HFFc6 (cell line): ENCODE measurements at places on chromosomes 7 and 10.

DNA sequence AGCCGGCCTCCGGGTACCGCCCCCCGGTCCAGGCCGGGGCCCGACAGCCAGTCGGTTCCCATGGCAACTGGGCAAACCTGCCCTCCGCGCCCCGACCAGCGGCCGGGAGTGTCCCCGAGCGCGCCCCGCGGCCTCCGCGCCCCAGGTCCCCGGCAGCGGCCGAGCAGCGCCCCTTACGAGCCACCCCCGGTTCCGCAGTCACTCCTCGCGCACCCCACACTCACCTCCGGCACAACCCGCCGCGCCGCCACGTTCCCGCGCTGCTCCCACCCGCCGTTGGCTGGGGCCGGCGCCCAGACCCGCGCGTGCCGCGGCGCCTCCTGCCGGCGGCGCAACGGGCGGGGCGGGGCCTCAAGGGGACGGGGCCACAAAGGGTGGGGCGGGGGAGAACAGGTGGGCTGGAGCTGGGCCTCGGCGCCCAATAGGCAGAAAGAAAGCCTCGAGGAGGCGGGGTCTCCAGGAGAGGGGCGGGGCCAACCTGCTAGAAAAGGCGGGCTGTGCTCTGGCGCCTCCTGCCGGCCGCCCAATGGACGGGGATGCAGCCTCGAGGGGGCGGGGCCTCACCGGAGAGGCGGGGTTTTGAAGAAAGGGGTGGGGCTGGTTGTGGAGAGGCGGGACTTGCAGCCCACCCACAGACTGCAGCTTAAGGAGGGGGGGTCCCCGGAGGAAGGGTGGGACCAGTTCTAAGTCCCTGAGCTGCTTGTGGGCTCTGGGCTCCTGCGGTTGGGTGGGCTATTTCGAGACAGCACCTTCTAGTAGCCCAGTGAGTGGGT is at the start of gene RADIL:
Gene RADIL, minus strand, starts transcription at position 345 of the 773 bp plus-strand sequence. CDS start 5,577 bp downstream, outside the sequence.
- peaks cover 11% of the 10 kb centered on the region for H3K4me1 ChIP-seq
- DNase-seq: peak; percentile 47
- H3K36me3 ChIP-seq: no peaks in the 10 kb centered on the region
- peak within 1 kb of the TSS; percentile 79 for H3K27ac ChIP-seq

GRCh38 chr7:29375641-29376562 is 181.3 kb downstream of the CHN2 start:
- no peaks in the 10 kb centered on the region for H3K4me1 ChIP-seq
- no peak for DNase-seq
- H3K27ac ChIP-seq: no peak overlapping the region
- H3K36me3 ChIP-seq: no peaks in the 10 kb centered on the region

GRCh38 chr10:89494068-89494467 is 41.3 kb downstream of the SLC16A12 start:
- no peak for DNase-seq
- no peak overlapping the region for H3K27ac ChIP-seq
- peaks cover 13% of the 10 kb centered on the region for H3K27me3 ChIP-seq

DNA sequence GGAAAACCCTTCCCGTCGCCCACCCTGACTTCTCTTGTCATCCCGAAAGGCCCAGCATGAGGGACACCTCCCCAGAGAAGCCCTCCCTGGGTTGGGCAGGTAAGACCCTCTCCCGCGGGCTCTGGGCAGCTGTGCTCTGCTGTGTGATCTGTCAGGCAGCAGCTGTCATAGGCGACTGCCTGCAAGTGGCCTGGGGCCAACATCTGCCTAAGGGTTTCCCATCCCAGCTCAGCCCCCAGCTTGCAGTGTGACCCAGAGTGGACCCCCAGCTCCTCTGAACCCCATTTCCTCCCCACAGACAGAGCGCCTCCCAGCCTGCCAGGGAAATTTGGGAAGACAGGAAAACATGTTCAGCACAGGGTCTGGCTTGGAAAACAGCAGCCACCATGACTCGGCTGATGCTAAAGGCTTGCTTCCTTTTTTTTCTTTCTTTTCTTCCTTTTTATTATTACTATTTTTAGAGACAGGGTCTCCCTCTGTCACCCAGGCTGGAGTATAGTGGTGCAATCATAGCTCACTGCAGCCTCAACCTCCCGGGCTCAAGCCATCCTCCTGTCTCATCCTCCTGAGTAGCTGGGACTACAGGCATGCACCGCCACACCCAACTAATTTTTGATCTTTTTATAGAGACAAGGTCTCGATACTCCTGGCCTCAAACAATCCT is 18.3 kb upstream of the TNRC18 start:
- peak overlapping the region; percentile 3; the same call in 1 of the 2 replicates for H3K27ac ChIP-seq
- peaks cover 18% of the 10 kb centered on the region for H3K36me3 ChIP-seq
- H3K4me3 ChIP-seq: no peak overlapping the region
- no peaks in the 10 kb centered on the region for H3K4me1 ChIP-seq
- peaks cover 6% of the 10 kb centered on the region for H3K27me3 ChIP-seq

DNA sequence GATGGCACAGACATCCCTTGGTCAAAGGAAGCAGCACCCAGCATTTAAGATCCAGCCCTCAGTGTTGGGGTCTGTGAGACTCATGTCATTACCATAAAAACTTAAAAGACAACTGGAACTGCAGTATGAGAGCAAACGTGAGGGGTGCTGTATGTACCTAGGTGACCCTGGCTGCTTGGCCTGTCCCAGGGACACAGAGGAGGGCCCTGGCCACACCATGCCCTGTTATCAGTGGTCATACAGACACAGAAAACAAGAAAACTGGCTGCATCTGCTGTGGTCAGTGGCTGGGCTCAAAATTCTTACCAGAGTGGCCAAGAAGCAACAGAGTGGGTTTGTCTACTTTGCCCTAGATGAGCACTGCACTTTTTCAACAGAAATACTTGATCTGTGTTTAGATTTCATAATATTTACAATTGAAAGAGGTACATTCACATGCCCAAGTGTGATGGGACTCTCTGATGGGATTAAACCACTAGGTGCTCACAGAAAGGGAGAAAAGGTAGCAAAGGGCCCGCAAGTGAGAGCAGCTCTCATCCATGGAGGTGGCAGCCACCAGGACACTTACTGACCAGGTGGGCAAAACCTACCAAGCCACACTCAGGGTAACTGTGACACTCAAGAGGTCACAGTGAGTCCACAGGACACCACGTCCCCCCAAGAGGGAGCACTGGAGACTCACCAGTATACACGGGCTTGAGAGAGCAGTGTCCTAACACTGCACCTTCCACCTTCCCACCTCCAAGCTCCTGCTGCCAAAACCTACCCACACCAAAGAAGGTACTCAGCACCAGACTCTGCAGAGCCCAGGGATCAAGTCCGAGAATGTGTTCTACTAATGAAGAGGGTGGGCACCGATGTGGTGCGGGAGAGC is 68.1 kb upstream of the CAMK2B start:
- H3K4me3 ChIP-seq: no peak overlapping the region
- H3K4me1 ChIP-seq: peaks cover 13% of the 10 kb centered on the region
- no peaks in the 10 kb centered on the region; the same call in 1 of the 2 replicates for H3K27me3 ChIP-seq
- peaks cover 11% of the 10 kb centered on the region for H3K36me3 ChIP-seq
- H3K27ac ChIP-seq: no peak overlapping the region
- DNase-seq: no peak

GRCh38 chr7:100029596-100029995 is 14.2 kb downstream of the ZKSCAN1 start:
- peaks cover 2% of the 10 kb centered on the region; the same call in 1 of the 2 replicates for H3K27me3 ChIP-seq
- no peak for DNase-seq
- no peak overlapping the region for H3K4me3 ChIP-seq
- peaks cover 34% of the 10 kb centered on the region for H3K4me1 ChIP-seq
- H3K27ac ChIP-seq: no peak overlapping the region
- H3K36me3 ChIP-seq: peaks cover 57% of the 10 kb centered on the region

DNA sequence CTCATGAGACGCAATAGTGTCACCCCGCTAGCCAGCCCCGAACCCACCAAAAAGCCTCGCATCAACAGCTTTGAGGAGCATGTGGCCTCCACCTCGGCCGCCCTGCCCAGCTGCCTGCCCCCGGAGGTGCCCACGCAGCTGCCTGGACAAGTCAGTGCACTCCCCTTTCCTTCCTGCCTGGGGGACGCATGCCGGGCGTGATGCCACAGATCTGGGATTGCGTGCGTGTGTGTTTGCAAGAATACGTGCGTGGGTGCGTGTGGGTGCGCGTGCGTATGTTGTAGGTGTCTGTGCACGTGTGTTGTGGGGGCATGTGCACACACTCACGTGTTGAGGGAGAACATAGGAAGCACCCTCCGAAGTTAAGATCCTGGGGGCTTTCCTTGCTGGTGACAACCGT is 23.5 kb downstream of the PFKFB3 start:
- no peaks in the 10 kb centered on the region; the same call in 1 of the 2 replicates for H3K27me3 ChIP-seq
- DNase-seq: no peak
- H3K4me3 ChIP-seq: no peak overlapping the region
- H3K36me3 ChIP-seq: peaks cover 37% of the 10 kb centered on the region

GRCh38 chr7:15419596-15419995 is 142.2 kb downstream of the AGMO start:
- H3K36me3 ChIP-seq: no peaks in the 10 kb centered on the region
- peaks cover 5% of the 10 kb centered on the region; the same call in 1 of the 2 replicates for H3K27me3 ChIP-seq
- DNase-seq: no peak
- H3K4me3 ChIP-seq: no peak overlapping the region

DNA sequence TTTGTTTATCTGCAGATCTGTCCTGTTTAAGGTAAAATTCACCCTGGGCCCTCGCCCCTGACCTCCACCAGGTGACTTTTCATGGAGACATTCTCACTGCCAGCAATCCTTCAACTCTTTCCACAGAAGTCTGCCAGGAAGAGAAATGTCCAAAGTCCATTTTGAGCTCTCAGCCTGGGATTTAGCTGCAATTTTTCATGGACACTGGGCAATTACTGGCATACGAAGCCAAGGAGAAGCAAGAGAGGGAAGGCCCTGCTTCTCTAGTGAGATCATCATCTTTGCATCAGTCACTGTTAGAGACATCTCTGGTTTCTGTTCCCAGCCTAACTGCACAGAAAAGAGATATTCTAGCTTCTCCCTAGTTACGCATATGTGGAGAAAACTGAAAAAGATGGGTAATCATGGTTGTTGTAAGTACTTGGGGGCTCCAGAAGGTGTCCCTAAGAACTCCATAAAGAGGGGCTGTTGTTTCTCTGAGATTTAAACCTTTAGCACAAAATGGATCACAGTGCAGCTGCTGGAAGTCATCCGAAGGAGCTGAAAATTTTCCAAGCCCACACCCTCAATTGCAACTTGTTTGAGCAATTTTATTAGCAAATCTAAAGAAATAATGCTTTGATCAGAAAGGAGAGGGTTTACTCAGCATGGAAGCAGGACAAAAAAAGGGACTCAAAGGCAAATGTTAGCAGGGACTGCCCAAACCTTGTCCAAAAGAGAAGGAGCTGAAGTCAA is 168.9 kb downstream of the SNX10 start:
- no peaks in the 10 kb centered on the region for H3K4me1 ChIP-seq
- no peak overlapping the region for H3K27ac ChIP-seq
- no peaks in the 10 kb centered on the region for H3K27me3 ChIP-seq
- H3K36me3 ChIP-seq: no peaks in the 10 kb centered on the region

- DNase-seq: peak; percentile 69
- peak overlapping the region; percentile 34; the same call in 1 of the 2 replicates for H3K4me3 ChIP-seq
- H3K27ac ChIP-seq: peak overlapping the region; percentile 93
- no peaks in the 10 kb centered on the region for H3K36me3 ChIP-seq
- H3K4me1 ChIP-seq: peaks cover 86% of the 10 kb centered on the region
- H3K27me3 ChIP-seq: no peaks in the 10 kb centered on the region
Observed at GRCh38 chr7:22666732-22667131, 60.3 kb upstream of the IL6 start.

DNA sequence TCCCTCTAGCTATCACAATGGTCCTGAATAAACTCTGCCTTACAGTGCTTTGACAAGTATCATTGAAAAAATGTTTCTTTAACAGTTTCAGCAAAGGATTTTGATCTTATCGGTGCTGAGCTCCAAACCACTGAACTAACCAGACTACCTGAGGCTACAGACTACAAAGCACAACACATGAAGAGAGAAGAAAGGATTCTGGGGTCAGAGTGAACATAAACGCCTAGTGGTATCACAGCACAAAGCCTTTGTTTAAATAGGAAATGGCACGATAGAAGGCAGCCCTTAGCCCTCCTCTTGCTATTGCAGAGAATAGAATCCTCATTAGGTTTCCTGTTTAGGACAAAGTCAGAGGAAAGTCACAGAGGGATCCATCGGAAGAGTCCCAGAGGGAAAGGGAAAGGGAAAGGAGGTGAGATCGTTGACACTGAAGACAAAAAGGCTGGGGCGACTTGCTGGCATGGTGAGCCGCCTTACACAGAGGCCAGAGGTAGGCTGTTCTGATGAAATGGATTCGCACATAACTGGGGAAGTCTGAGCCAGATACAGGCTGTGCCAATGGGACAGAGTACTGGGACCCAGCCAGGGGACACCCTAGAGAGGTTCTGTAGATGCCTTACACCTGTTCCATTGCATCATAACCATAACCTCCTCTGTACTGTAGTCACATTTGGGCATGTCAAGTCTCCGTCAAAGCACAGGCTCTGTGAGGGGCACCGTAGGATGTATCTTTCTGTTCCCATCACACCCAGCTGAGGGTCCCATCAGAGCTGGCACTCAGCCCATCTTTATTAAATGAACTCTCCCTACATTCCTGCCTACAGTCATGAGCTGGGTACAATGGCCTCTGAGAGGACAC is 71.5 kb downstream of the XPNPEP1 start:
- no peaks in the 10 kb centered on the region for H3K36me3 ChIP-seq
- H3K27ac ChIP-seq: no peak overlapping the region
- peaks cover 14% of the 10 kb centered on the region for H3K27me3 ChIP-seq
- peaks cover 10% of the 10 kb centered on the region for H3K4me1 ChIP-seq
- DNase-seq: no peak
- H3K4me3 ChIP-seq: no peak overlapping the region; the same call in 1 of the 2 replicates

- H3K27me3 ChIP-seq: peaks cover 50% of the 10 kb centered on the region
- H3K36me3 ChIP-seq: no peaks in the 10 kb centered on the region
- H3K27ac ChIP-seq: no peak overlapping the region
- H3K4me1 ChIP-seq: no peaks in the 10 kb centered on the region
Observed at GRCh38 chr10:47370878-47371277, 13.2 kb downstream of the ZNF488 start.

- peaks cover 69% of the 10 kb centered on the region for H3K4me1 ChIP-seq
- H3K27me3 ChIP-seq: peaks cover 5% of the 10 kb centered on the region; the same call in 1 of the 2 replicates
- H3K4me3 ChIP-seq: peak overlapping the region; percentile 84
- DNase-seq: no peak
- H3K27ac ChIP-seq: peak overlapping the region; percentile 90
Observed at GRCh38 chr7:16420329-16420648, 1.0 kb downstream of the CRPPA start.

GRCh38 chr10:104834580-104834979 is 193.5 kb downstream of the SORCS3 start:
- no peaks in the 10 kb centered on the region for H3K4me1 ChIP-seq
- no peaks in the 10 kb centered on the region for H3K36me3 ChIP-seq
- DNase-seq: no peak
- no peak overlapping the region for H3K4me3 ChIP-seq
